ENCODE measurements at places on chromosomes 2 and 18.

DNA sequence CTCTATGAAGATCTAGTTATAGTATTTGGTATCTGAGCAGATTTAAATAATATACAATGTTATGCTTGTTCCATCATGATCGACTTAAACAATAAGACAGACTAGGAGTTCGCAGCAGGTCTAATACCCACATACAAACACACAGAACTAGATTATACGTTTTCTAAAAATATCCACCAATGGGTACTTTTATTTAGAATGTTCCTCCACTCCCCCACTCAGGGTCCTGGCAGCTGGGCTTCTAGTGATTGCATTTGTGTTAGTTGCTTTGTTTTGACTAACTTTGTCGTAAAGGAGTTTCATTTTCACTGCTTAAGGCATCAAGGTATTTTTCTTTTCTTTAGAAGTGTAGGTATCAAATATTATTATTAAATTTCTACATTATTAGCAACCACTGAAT lies 91.4 kb downstream of the RPRM start:
- no peak for DNase-seq

GRCh38 chr2:142650601-142651000 lies 226.9 kb upstream of the KYNU start:
- DNase-seq, result no peak

GRCh38 chr2:131801210-131801744 lies 273.6 kb downstream of the CCDC74A start:
- DNase-seq, result no peak

GRCh38 chr2:8159966-8160603 lies 521.8 kb upstream of the ID2 start:
- no peak for DNase-seq

- DNase-seq, result peak; percentile 30
Observed at GRCh38 chr2:69582582-69583176, 60.9 kb downstream of the AAK1 start.

DNA sequence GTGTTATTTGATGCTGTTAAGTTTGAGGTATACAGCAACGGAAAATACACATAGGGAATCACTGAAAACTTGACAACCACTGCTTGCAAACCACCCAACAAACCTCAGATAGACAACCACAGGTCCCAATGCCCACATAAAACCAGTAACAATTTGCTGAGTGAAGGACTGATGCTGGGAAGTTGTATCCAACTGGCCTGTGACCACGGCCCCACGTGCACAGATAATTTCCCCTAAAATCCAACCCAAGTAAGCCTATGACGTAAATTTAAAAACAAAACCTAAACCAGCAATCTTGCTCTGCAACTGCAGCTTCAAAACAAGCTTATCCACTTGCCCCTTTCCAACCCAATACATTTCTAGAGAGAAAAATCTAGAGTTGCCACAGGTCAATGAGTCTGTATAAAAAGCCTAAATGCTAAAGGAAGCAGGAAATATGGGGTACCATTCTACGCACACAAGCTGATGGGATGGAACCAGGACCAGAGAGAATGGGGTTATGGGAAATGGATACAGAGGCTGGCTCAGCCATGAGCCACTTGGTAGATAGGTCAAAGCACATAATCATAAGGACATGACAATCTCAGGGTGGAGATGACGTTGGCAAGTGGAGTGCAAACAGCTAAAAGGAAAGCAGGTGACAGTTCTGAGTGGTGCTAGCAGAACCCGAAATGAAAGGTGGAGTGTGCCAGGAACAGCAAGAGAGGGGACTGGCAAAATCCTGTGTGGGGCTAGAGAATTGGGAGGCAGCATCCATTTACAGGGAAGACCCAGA lies 27.8 kb upstream of the CREB1 start:
- DNase-seq, result no peak

GRCh38 chr18:75421656-75422055 lies 5.8 kb downstream of the SMIM21 start:
- DNase-seq, result no peak

DNA sequence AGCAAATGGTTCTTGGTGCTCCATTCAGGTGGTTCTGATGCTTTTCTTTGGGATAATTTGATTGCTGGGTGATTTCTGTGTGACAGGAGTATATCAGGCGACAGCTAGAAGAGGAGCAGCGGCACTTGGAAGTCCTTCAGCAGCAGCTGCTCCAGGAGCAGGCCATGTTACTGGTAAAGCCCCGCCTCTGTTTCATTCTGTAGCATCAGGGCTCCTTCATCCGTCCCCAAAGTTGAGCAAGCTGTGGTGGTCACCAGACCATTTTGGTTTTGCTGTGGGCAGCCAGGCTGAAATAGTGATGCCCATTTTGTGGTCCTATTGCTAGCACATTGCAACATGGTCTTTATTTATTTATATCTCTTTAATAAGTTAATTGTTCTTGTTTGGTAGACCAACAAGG lies 132.8 kb upstream of the IL1R2 start:
- no peak for DNase-seq

DNA sequence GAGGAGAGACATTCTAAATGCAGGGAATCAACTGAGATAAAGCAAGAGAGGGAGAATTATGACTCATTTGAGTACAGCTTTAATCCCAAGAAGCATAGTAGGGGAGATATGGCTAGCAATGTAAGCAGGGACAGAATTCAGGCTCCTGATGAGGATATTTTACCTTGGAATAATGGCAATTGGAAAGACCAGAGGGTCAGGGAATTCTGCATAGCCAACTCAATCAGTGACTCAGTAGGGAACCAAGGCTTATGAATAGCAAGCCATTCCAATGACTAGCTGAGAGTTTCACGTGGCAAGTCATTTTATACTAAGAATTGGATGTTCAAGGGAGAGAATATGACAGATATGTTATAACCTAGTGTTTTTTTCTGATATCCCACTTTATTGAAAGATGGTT lies 563.8 kb upstream of the NETO1 start:
- DNase-seq, result no peak

- DNase-seq, result no peak
Observed at GRCh38 chr18:47594621-47595086, 335.8 kb downstream of the SMAD2 start.

- no peak for DNase-seq
Observed at GRCh38 chr18:59871711-59872362, 28.0 kb upstream of the PMAIP1 start.

DNA sequence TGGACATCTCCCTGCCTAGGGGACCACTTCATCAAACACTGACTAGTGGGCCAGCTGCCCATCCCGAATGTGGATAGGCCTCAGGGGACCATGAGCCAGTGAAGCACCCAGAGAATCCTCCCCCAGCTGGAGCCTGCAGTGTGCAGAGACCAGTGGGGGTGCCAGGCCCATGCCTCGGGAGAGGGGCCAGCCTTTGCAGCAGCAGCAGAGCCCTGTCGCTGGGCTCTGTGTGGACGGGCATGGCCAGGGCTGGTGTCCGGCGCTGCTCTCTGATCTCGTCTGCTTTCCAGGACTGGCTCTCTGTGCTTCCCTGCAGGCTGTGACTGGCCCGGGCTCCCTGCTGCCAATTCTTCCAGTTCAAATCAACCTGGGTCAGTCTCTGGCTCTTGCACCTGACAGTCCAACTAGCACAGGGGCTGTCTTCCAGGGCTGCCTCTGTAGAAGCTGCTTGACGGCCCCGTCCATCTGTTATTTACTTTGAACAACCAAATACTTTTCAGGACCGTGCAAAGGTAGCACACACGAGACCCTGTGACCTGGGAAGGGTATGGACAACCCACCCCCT lies 11.4 kb downstream of the KCNIP3 start:
- no peak for DNase-seq

DNA sequence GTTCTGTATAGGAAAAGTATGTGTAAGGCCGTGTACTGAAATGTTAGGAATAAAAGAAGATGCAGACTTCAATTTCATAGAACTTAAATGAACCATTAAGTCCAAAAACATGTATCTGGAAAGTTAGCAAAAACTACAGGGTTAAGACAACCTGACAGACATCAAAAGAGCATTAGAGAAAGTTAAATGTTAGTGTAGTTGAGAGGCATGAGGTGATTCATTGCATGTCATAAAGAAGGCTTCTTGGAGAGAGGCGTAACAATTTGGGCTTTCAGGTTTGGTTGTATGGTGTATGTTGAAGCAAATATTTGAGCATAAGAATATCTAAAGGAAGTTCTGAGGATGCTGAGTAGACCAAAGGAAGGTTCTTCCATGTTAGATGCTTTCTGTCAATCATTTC lies 6.3 kb downstream of the EPC2 start:
- no peak for DNase-seq

GRCh38 chr2:191866675-191867506 lies 20.0 kb upstream of the CAVIN2 start:
- peak; percentile 97 for DNase-seq

DNA sequence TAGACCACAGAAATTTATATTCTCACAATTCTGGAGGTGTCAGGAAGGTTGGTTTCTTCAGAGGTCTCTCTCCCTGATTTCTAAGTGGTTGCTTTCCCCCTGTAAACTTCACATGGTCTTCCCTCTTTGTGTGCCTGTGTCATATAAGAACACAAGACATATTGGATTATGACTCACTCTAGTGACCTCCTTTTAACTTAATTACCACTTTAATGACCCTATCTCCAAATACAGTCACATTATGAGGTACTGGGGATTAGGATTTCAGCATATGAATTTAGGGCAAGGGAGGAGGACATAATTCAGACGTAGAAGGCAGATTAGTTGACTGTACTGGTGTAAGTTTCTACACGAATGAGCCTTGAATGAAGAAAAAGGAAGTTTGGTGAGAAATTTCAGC lies 38.2 kb upstream of the EPHA4 start:
- DNase-seq, result no peak

Measured in fibroblast of skin of right quadriceps (primary cell).